ENCODE measurements at places on chromosomes 11 and 22.

- no peak for DNase-seq
Measured at GRCh38 chr11:10050561-10050960, 243.5 kb downstream of the SBF2 start.

DNA sequence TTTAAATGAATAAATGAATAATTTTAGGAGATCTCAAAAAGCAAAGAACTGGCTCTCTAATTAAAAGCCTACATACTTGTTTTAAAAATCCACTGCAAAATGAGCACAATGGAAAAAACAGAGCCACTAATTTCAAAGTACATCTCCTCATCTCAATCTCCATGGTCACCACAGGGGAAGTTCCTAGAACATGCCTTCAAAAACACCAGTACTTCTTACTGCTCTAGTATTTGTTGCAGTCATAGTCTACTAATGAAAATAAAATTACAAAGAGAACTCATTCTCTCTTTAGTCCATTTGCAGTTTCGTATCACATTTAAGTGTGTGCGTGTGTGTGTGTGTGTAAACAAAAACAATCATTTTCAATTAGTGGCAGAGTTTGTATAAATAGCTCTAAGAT, 54.0 kb downstream of the PIK3C2A start:
- DNase-seq = no peak

DNA sequence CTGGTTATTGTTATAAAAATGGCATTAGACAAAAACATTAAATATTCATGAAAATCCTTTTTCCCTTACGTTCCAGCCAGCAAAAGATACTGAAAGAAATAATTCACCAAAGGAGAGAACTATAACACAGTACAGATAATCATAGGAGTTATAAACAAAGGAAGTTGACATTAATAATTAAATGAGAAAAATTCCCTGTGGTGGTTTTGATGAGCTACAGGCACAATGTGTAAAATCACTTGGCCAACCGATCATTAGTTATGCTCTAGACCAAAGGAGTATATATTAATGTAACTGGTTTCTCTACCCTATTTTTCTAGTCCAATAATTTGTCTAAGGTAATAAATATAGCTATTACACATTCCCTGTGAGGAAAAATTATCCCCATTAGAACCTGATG, 534.7 kb downstream of the CNTN5 start:
- no peak for DNase-seq

GRCh38 chr22:32987081-32987631, 71.0 kb downstream of the SYN3 start:
- DNase-seq = no peak

DNA sequence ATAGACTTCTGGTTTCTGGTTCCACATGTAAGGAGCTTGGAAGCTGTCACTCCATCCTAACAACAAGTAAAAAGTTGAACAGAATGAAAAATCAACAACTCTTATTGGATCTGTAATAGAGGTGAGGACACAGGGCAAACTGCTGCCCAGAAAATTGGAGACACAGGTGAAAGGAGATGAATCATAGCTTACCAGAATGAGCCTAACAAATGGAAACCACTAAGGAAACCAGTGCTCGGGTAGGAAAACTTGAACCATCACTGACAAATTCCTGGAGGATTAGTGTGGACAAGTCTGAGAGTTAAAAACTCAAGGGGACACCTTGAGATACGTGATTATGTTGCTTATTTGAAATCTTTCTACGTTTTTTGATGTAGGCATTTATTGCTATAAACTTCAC, 52.1 kb downstream of the GDPD4 start:
- no peak for DNase-seq

DNA sequence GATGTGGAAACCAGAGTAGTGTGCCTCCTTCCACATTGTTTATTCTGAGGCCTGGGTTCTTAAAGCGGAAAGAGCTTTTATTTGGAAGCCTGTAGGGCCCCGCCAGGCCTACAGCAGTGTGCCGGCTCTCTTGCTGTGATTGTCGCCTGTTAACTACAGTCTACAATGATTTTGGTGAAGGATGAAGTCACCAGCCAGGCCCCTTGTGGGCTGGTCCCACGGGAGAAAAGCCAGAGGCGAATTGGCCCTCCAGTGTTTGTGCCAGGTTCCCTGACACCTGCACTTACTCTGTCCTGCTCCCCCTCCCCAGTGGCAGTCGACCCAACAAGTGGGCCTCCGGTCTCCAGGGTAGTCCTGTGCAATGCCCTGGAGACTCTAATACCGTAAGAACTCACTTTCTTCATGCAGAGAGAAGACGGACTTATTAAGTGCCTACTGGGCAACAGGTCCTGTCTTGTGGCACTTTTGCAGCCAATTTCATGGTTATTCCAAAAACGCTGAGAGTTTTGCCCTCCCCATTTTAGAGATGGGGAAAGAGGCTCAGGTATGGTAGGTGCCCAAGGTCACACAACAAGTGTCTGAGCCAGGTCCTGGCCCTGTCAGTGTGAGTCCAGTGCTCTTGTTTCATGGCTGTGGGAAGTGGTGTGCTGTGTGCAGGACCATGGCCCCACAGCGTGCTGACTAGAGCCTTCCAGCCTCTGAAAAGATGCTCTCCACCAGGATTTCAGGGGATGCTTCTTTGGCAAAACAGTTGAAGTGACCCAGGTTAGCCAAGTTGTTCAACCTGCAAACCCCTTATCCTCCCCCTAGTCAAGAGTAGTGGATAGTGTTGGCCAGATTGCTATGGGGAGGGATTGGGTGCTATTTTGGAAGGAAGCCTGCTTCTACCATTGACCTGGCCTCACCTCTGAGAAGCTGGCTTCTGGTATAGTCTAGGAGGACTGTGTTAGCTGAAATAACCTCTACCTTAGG, 1.4 kb downstream of the MICAL2 start:
- DNase-seq = no peak

- no peak for DNase-seq
Measured at GRCh38 chr11:75869661-75870455, 54.8 kb downstream of the UVRAG start.

GRCh38 chr11:13009921-13010748, 1.0 kb downstream of the RASSF10 start:
- DNase-seq = no peak

GRCh38 chr22:38034884-38035529, 22.2 kb upstream of the PICK1 start:
- DNase-seq = no peak

DNA sequence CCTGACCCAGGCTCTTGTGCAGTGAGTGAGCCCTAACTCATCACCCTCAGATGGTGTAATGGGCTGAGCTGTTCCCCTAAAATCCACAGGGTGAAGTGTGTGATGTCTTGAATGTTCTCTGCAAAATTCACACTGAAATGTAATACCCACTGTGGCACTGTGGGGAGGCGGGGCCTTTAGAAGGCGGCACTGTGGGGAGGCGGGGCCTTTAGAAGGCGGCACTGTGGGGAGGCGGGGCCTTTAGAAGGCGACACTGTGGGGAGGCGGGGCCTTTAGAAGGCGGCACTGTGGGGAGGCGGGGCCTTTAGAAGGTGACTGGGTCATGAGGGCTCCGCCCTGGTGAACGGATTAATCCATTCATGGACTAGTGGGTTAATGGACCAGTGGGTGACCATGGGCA, 33.0 kb downstream of the CHID1 start:
- no peak for DNase-seq

- DNase-seq = no peak
Measured at GRCh38 chr22:45223304-45224117, 17.2 kb downstream of the KIAA0930 start.

DNA sequence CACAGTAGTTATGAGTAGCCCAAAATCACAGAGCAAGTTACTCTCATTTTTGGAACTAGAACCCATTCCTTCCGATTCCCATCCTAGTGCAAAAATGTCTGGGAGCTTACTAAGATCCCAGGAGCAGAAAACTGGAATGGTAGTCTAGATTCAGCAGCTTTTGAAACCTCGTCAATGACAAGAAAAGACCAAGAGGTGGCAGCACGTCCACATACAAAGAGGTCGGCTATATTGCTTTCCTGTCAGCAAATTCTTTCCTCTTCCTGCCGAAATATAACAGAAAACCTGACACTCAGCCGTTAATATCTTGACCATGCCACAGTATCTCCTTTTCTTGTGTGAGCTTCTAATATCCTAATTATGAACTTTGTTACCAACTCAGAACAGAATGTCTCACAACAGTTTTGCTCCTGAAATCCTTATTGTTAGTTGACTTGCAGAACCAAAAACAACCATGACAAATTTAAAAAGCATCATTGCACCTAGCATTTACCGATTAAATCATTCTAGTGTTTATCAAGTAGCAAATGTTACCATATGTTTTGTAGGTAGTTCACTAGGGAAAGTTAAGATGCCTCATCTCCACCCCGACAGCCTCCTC, 92.8 kb upstream of the OR9G4 start:
- DNase-seq = peak; percentile 2

DNA sequence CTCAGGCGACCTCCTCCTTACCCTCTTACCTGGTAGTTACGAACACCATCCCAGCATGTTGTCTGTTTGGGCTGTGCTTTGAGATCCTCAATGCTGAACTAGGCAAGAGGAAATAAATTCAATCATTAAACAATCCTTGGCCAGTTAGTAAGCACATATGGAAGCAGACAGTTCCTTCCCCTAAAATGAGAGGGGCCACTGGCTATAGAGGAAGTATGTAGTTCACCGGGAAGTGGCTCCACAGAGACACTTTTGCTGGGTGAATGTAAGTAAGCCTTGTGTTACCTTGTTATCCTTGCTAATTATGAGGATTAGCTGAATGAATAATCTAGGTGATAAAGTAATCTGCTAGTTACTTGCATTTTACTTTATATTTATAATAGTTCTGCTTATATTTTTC, 2.9 kb downstream of the THYN1 start:
- no peak for DNase-seq

DNA sequence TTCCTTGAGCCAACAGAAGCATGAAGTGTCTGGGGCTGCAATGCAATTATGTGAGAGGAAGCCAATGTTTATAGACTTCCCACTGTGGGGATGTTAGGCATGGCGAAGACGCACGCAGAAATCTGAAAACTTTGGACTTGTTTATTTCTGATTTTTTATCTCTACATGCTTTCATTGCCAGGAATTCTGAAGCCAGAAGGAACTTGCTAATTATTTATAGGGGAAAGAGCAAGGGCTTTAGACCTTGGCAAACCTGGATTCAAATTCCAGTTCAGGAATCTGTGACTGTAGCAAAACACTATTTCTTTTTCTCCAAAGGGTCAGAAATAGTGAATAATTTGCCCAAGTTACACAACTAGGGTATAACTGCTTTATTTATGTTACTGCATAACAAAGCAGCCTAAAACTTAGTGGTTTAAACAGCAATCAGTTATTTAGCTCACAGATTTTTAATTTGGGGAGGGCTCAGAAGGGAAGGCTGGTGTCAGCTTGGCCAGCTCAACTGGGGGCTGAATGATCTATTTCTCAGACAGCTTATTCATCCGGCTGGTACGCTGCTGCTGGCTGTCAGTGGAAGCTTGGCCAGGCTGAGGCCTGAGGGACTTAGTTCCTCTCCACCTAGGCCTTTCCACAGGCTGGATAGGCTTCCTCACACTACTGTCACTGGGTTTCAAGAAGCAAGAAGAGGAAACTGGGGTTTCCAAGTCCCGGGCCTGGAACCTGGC, 1.9 kb upstream of the OR6Q1 start:
- no peak for DNase-seq

- no peak for DNase-seq
Measured at GRCh38 chr11:78808923-78809322, 234.3 kb upstream of the NARS2 start.

GRCh38 chr22:50485221-50486131, 1.2 kb upstream of the MIOX start:
- no peak for DNase-seq

GRCh38 chr11:64934682-64935358, 873 bp downstream of the GPHA2 start:
- DNase-seq = no peak

GRCh38 chr11:110026858-110027626, 66.2 kb upstream of the ZC3H12C start:
- DNase-seq = peak; percentile 45

GRCh38 chr11:115659061-115659963, 155.1 kb upstream of the CADM1 start:
- DNase-seq = no peak

DNA sequence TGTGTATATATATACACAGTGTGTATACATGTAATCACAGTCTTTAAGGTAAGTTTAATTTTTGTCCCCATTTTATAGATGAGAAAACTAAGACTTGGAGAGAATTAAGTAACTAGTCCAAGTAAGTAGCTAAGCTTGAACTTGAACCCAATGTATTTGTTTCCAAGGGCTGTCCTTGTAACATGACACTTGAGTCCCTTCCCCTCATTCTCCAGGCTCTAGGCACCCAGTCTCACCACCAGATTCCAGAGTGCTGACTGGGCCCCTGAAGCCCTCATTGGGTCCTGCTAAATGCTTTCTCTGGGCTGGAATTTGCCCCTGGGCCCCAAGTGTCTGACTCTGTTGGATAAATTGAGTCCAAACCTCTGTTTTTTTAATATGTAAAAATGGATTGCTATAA, 45.5 kb downstream of the ADM start:
- DNase-seq = no peak

DNA sequence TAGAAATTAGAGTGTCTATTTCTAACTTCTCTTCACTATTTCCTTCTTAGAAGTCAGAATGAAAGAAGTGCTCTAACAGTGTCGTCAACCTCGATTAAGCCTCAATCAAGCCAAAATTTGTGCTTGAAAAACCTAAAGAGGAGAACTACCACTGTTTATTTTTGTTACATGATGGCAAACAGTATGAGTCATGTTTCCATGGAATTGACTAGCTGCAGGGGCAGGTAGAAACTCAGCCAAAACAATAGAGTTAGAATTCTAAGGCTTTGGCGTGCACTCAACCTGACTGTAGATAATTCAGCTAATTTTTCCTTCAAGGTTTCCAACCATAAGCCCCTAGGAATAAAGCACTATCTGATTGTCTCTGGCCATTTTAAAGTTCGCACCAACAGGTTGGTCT, 415.9 kb downstream of the ETS1 start:
- no peak for DNase-seq

GRCh38 chr11:119389611-119390254, 8.2 kb upstream of the USP2 start:
- DNase-seq = no peak

All from GM18507 (cell line).